ENCODE measurements at places on chromosomes 6 and 20.

- no peak for DNase-seq
Measured at GRCh38 chr6:83167726-83168278, 25.3 kb downstream of the PGM3 start.

GRCh38 chr6:156464100-156464878 lies 312.9 kb upstream of the ARID1B start:
- no peak for DNase-seq

DNA sequence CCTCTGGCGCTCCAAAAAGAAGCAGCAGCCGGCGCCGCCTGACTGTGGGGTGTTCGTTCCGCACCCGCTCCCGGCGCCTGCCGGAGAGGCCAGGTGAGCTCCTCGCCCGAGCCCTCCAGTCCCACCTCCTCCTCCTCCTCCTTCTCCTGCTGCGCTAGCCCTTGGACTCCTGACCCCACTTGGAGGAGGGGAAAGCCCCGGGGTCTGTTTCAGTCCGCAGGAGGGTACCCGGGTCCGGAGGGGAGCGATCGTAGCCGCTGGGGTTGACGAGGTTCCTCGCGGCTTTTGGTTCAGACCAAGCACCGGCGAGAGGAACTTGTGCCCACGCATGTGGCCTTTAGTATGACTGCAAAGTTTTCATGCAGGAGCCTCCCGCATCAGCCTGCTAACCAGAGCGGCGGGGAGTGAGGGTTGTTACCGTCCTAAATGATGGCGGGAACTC lies 493 bp downstream of the CRYBG1 start:
- peak; percentile 3 for DNase-seq

GRCh38 chr20:60262967-60263603 lies 304.9 kb downstream of the CDH26 start:
- DNase-seq = peak; percentile 40

- no peak for DNase-seq
Measured at GRCh38 chr6:14209000-14209399, 91.4 kb downstream of the CD83 start.

GRCh38 chr6:33171880-33172687 lies 20.2 kb downstream of the COL11A2 start:
- no peak for DNase-seq

DNA sequence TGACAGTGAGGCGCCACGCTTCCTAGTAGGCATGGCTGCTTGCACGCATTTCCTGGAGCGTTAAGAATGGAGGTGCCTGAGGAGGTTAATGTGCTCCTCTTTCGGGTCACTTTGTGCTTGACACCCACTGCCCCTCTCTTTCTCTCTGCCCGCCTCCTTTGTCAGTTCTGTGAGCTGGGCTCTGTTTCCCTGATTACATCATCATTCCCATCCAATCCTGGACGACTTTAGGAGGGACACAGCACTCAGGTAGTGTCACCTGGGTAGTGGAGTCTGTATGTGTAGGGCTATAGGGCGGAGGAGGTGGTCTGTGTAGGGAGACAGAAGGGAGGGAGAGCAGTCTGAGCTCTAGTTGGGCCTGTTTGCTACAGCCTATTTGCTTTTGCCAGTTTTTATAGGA lies 136.8 kb downstream of the JARID2 start:
- DNase-seq = no peak

GRCh38 chr6:39808964-39809363 lies 16.8 kb downstream of the DAAM2 start:
- DNase-seq = no peak

DNA sequence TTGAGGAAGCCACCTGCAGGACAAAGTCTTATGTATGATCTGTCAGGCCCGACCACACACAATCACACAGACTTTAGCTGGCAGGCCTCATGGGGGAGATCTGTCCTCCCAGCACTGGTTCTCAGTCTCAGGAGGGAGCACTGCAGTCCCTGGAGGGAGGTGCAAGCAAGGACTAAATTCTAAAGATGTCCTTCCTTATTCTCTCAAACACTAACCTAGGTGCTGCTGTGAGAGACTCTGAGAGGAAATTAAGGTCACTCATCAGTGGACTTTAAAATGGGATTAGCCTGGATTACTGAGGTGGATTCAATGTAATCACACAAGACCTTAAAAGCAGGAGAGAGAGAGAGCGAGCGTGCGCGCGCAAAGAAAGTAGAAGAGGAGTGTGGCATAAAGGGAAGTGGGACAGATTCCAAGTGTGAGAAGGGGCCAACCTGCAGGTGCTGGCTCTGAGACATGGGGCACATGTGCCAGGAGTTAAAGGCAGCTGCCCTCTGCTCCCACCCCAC lies 14.3 kb downstream of the GLO1 start:
- DNase-seq = no peak

DNA sequence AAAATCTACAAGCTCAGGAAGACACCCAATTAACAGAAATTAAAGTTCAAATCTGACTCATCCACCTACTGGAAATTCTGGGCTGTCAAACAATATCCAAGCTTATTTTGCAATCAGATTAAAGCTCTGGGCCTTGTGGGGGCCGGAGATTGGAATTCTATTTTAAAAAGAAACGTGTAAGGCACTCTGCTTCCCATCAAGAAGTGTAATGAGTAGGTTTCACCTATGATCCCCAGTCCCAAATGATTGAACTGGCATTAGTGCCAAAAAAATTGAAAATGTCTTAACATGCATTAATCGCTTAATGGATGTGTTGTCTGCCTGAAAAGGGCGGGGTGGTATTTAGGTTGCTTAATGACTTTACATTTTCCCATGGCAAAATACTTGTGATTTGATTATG lies 542.4 kb upstream of the BTBD3 start:
- DNase-seq = no peak

- DNase-seq = no peak
Measured at GRCh38 chr20:56685879-56686278, 56.8 kb downstream of the TFAP2C start.

Measured in stimulated activated CD4-positive, alpha-beta T cell treated with anti-CD3 and anti-CD28 coated beads, Interleukin-4, amount 100 ng/mL, for 4 hours (primary cell).